Stimulated activated CD8-positive, alpha-beta memory T cell treated with anti-CD3 and anti-CD28 coated beads, Interleukin-7, amount 100 ng/mL, for 1 hour (primary cell): ENCODE measurements at places on chromosomes 6 and 20.

GRCh38 chr6:159800141-159800865 is at the start of gene PNLDC1:
TSS of gene PNLDC1 (plus strand) at chr6:159800276. CDS start at chr6:159800308, 32 bp downstream.
- DNase-seq: no peak

GRCh38 chr6:154611241-154611640 is 100.8 kb upstream of the CNKSR3 start:
- no peak for DNase-seq

DNA sequence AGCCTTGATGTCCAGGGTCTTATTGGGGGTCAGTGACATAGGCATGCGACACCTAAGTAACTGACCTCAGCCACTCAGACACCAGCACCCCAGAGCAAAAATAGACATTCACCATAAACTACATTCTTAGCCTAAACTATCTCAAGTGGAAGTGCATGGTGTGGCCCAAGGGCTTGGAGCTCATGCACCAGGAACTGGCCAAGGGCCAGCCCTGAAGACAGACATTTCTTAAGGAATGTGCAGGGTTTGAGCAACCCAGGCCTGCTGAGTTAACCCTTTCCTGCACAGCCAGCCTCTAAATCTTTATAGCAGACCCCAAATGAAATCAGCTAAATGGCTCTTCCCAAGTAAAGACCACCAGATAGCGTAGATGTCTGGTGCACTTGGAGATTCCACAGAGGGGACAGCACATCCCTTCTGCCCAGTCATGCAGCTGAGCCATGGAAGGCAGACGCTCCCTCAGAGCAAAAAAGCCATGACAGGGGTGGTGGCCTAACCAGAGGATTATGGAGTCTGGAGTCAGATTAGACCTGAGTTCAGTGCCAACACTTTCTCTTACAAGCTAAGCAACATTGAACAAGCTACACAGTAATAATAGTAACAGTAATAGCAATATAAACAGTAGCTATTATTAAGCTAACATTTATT is 222.6 kb downstream of the ZMYND8 start:
- DNase-seq: no peak

GRCh38 chr6:86487660-86488221 is 449.6 kb upstream of the HTR1E start:
- no peak for DNase-seq

DNA sequence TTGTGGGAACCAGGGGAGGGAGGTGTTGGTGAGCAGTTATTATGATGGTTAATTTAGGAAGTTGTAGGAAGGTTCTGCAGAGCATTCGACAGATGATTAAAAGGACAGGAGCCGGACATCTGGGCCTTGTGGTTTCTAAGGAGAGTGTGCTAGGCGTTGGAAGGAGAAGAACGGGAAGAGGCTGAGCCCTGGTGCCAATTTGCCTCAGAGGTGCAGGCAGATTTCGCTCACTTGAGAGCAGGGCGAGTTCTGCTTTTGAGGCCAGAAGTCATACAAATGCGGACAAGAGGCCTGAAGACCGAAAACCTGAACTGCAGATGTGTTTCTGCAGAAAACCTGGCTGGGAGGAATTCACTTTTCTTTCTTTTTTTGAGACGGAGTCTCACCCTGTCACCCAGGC is 30.5 kb upstream of the RPS6KA2 start:
- no peak for DNase-seq

- DNase-seq: no peak
Observed at GRCh38 chr6:170525795-170526194, 27.3 kb downstream of the PSMB1 start.

DNA sequence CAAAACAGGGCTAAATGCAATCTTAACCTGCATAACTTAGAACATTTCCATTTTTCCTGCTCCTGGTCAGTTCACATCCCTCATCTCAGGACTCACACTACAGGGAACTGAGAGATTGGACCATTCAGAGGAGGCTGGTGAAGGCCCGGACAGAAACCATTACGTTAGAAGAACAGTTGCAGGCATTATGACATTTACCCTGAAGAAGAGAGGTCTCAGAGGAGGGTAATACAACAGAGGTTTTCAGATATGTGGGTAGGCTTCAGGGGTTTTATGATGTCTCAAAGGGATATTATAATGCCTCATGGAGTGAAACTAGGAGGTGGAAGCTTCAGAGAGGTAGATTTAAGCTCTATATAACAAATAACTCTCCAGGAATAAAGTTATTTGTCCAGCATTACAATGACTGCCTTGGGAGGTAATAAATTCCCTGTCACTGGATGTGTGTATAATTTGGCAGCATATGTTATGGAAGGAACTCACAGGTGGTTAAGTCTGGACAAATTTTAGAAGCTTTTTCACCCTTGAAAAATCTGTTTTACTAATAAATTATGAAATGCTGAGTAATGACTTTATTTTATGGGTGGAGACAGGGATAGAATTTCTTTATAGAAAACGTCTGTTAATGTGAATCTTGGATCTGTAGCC is 36.7 kb upstream of the RIPOR2 start:
- no peak for DNase-seq

GRCh38 chr6:145886228-145886956 is 71.8 kb upstream of the FBXO30 start:
- DNase-seq: no peak

DNA sequence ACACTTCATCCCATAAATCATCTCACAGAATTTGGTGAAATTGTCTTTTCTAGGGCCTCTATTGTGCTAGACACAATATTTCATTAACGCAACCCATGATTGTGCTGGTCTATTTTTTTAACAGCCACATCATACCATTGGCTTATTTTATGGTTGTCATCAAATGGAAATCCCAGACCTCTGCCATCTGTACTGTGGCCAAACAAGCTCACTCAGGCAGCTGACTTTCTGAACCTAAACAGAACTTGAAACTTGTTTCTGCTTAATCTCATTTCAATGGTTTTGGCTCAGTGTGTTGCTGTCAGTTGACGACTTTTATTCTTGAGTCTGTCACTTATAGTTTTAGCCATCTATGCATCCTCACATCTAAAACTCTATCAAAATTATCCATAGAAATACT is 111.8 kb downstream of the HAO1 start:
- no peak for DNase-seq

GRCh38 chr6:95352064-95352795 is 225.1 kb upstream of the MANEA start:
- DNase-seq: no peak

GRCh38 chr20:50824137-50824536 is 29.3 kb downstream of the BCAS4 start:
- no peak for DNase-seq

DNA sequence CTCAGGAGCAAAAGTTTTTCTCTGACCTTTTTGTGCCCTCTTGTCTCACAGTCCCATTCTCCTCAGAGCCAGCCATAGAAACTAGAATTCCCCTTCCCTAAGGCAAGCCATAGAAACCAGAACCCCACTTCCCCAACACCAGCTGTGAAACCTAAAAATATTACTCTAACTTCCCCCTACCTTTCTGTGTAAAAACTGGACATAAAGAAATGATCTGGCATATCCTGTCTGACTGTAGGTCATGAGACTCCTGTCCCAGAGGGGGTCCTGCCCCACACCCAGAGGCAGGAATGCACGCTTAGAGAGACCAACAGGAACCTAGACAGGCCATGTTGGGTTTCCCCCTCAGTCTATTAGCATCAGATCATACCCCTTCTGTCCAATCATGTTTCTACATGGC is 140.6 kb upstream of the SLC22A16 start:
- no peak for DNase-seq
